Suppressor macrophage treated with lipopolysaccharide for 1 hour (primary cell): ENCODE measurements at places on chromosomes 5 and 9.

DNA sequence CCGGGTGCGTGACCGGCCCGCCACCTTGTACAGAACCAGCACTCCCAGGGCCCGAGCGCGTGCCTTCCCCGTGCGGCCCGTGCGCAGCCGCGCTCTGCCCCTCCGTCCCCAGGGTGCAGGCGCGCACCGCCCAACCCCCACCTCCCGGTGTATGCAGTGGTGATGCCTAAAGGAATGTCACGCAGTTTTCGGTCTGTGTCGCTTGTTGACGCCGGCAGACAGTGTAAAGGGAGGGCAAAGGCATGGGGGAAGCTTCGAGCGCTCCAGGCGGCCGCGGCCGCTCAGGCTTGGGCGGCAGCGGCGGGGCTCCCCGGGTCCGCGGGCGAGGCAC is 1.3 kb downstream of the LRRC26 start:
- DNase-seq: no peak

- DNase-seq: no peak
Observed at GRCh38 chr9:4860383-4860782, 67.6 kb downstream of the RCL1 start.

GRCh38 chr5:43106290-43106638 is 14.4 kb upstream of the ZNF131 start:
- no peak for DNase-seq

GRCh38 chr9:97880336-97880735 is 27.3 kb downstream of the FOXE1 start:
- no peak for DNase-seq

- peak; percentile 82 for DNase-seq
Observed at GRCh38 chr9:112012026-112012902, 115.7 kb downstream of the UGCG start.

- peak; percentile 52 for DNase-seq
Observed at GRCh38 chr9:76530458-76531110, 71.6 kb downstream of the GCNT1 start.

GRCh38 chr5:179371121-179371510 is 25.9 kb upstream of the ADAMTS2 start:
- no peak for DNase-seq
